ENCODE measurements at places on chromosomes 16 and 17.

DNA sequence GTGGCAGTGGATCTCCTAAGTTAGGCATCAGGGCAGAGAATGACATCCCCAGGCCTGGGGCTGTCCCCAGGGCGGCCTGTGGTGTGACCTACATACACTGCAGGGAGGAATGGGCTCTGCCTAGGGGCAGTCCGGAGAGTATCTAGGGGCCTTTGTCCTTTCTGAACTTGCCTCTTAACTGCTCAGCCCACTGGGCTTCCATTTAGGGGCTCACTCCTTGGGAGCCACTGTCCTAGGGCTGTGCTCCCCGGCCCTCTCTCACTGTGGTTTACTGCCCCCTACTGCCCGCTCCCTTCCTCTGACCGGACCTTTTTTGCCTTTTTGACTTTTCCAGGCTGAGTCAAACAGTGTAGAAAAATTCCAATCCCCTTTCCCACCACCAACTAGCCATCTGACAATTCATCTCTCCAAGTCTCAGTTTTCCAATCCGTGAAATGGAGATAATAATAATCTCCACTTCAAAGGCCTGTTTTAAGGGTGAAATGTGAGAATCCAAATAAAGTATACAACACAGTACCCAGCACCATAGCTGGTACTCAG lies 66.8 kb downstream of the DNAH3 start:
- peak; percentile 51 for DNase-seq

DNA sequence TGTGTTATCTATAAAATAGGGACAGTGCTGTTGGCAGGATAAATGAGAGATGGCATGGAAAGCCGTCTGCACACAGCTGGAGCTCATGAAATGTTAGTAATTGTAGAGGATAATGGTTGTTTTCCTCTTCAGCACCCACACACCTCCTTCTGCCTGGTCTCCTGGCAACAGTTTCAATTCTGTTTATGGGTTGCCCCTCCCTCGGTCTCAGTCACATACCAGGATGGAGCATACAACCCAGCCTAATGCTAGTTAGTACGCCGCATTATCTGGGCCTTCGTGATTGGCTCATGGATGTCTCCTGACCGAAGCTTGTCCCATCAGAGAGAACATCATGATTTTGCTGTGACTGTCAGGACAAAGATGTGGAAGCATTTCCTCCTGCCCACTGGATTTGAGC lies 126.2 kb upstream of the WSCD1 start:
- no peak for DNase-seq

- no peak for DNase-seq
These were observed 39.2 kb downstream of the NDE1 start for GRCh38 chr16:15689290-15689689.

GRCh38 chr16:48904333-48904732 lies 294.4 kb upstream of the N4BP1 start:
- DNase-seq, result no peak

- DNase-seq, result no peak
These were observed 28.5 kb upstream of the TRAP1 start for GRCh38 chr16:3745751-3746355.

DNA sequence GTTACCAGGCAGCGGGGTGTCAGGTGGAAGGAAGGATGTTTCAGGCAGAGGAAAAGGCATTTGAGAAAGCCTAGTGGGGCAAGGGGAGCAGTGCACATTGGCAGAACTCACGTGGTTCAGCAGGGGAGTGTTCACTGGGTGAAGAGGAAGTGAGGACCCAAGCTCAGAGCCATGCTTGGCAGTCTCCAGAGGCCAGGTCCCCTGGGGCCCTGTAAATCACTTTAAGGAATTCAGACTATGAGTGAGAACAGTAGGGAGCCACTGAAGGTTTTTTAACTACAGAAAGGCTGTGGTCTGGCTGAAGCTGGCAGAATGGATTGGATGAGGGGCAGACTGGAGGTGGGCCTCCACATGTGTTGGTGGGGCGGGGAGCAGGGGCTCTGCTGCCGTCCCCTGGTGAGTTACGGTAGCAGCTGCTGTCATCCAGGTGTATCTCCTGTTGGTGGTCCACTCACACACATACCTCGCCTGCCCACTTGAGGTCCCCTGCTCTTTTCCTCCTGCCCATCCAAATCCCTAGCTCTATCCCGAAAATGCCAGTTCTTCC lies 5.1 kb downstream of the CLEC16A start:
- peak; percentile 23 for DNase-seq

- DNase-seq, result no peak
These were observed 98.1 kb downstream of the CDH11 start for GRCh38 chr16:65023802-65024201.

DNA sequence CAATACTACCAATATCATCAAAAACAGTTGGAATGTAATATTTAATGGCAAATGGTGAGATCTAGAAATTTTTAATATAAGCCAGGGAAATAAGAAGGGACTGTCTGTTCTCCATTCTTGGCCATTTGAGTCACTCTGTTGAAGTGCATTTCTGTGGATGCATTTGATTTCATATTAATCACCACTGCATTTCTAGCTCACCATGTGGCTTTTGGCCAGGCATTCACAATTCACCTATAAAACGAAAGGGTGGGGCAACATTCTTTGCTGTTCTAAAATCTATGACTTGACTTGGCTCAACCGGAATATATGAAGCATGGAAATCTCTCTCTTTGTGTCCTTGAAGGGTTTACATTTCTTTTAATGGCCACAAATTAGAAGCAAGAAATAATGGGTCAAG lies 483.0 kb downstream of the SLC39A11 start:
- DNase-seq, result no peak

DNA sequence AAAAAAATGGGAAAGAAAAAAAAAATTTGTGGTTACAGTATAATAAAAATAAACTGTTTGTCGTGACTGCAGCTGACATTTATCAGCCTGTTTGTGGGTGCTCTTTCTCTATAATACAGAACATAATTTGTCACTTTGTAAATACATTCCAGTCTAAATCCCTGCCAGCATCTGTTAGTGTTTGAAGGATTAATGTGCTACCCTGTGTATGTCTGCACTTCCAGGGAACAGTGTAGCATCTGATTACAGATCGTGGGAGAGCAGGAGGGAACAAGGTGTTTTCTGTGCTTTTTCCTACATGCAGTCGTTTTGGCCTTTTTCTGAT lies 265.1 kb downstream of the WWOX start:
- DNase-seq, result no peak

DNA sequence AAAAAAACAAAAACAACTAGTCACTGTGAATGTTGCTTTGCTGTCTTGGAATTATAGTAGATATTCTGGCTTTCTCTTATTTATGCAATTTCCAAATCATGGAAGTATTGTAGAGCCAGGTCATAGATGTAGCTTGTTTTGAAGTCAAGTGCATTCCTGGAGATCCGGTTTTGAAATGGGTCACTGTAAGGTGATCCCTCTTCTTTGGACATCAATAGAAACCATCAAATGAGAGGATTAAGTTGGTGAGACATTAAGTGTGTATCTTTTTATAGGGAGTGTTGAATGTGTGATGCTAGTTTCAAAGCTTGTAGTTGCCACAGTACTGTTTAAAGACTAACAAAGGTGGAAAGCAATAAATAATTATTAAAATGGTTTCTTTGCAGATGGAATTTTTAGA lies 4.5 kb downstream of the PRKAR1A start:
- no peak for DNase-seq

DNA sequence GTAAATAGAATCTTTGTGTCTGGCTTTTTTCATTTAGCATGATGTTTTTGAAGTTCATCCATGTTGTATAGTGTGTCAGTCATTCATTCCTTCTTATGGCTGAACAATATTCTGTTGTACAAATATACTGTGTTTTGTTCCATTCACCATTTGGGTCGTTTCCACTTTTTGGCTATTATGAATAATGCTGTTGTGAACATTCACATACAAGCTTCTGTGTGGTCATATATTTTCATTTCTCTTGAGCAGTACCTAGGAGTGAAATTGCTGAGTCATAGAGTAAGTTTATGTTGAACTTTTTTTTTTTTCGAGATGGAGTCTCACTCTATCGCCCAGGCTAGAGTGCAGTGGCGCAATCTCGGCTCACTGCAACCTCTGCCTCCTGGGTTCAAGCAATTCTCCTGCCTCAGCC lies 32.3 kb upstream of the TAOK1 start:
- DNase-seq, result no peak

DNA sequence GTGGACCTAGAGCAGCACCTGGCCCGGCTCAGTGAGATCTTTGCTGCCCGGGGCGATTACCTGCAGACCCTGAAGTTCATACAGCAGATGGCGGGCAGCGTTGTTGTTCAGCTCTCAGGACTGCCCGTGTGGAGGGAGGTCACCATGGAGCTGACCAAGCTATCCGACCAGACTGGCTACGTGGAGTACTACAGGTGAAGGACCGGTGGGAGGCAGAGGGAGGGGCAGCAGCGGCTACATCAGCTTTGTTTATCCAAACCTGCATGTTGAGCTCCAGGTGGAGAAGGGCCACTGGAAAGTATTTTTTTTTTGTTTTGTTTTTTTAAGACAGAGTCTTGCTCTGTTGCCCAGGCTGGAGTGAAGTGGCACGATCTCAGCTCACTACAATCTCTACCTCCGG lies 23.9 kb downstream of the TTYH2 start:
- no peak for DNase-seq

- no peak for DNase-seq
These were observed 33.0 kb upstream of the ZC3H18 start for GRCh38 chr16:88536971-88537751.

DNA sequence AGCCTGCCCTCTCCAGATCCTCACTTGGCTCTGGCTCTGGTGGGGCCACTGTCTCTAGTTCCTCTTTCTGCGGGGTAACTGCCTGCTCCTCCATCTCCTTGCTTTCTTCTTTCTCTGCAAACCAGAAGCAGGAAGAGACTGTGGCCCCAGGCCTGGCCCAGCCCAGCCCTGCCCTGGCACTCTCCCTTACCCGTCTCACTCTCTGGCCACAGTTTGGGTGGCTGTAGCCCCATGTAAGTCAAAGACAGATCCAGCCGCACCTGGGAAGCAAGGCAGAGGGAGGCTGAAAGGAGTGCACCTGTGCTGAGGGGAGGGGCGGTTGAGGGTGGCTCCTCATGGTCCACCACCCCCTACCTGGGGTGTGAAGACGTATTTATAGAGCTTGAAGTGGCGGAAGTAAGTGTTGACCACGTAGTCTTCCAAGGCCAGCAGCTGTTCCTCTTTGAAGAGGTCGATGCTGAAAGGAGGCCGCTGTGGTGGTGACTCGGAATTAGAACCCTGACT lies 2.8 kb downstream of the CFAP119 start:
- DNase-seq, result no peak

- no peak for DNase-seq
These were observed 7.0 kb upstream of the OR2C1 start for GRCh38 chr16:3348547-3349167.

- DNase-seq, result no peak
These were observed 53.0 kb upstream of the GAS7 start for GRCh38 chr17:10251212-10251948.

- DNase-seq, result no peak
These were observed 11.7 kb upstream of the TOB1 start for GRCh38 chr17:50877838-50878237.

- DNase-seq, result no peak
These were observed 307.8 kb upstream of the CDH11 start for GRCh38 chr16:65429504-65430181.

- no peak for DNase-seq
These were observed 18.7 kb downstream of the TSPOAP1 start for GRCh38 chr17:58309918-58310259.

DNA sequence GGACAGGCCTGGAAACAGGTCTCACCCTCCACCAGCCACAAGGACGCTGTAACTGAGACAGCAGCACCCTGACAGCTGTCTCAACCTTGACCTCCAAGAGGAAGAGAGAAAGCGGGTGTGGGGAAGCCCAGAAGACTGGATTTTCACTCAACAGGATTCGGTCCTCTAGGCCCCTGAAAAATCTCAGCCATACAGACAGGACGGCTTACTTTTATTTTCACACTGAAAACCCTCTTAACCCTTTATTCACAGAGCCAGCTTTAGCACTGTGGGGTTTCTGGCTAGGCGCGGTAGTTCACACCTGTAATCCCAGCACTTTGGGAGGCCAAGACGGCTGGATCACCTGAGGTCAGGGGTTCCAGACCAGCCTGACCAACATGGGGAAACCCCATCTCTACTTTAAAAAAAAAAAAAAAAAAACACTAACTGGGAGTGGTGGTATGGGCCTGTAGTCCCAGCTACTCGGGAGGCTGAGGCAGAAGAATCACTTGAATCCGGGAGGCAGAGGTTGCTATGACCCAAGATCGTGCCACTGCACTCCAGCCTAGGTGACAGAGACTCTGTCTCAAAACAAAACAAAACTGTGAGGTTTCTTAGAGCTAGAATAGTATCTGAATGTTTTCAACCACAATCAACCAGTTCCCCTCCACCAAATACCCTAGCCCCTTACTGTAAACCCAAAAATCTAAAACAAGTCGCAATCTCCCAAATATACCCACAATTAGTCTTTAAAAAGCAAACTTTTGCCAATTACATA lies 5.3 kb downstream of the ANKRD11 start:
- DNase-seq, result no peak

- DNase-seq, result no peak
These were observed 273.2 kb downstream of the C16orf95 start for GRCh38 chr16:87044032-87044382.

GRCh38 chr16:52805559-52806168 lies 247.0 kb downstream of the CHD9NB start:
- no peak for DNase-seq

GRCh38 chr17:1896243-1897104 lies 66.7 kb downstream of the RPA1 start:
- DNase-seq, result no peak

- no peak for DNase-seq
These were observed 19.0 kb downstream of the TRAF7 start for GRCh38 chr16:2174396-2175131.

DNA sequence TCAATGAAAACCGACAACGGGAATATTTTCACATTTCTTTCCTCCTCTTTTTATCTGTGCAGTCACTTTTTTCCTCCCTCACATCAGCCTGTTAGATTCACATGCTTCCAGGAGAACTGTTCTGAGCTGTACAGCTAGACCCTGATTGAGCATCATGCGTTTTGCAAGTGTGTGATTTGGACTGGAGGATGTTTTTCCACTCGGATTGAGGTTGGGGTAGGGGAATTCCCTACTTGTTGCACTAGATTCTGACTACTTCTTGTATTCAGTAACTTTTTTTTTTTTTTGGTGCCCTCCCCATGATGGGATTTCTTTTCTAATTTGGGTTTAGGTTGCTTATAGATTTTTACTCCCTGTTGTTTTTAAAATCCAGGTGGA lies 4.8 kb downstream of the MSI2 start:
- no peak for DNase-seq

GRCh38 chr16:19696328-19696727 lies 21.7 kb downstream of the KNOP1 start:
- DNase-seq, result peak; percentile 9

GRCh38 chr17:55144518-55144917 lies 120.2 kb upstream of the HLF start:
- no peak for DNase-seq

GRCh38 chr17:68087851-68088250 lies 52.3 kb downstream of the KPNA2 start:
- no peak for DNase-seq

DNA sequence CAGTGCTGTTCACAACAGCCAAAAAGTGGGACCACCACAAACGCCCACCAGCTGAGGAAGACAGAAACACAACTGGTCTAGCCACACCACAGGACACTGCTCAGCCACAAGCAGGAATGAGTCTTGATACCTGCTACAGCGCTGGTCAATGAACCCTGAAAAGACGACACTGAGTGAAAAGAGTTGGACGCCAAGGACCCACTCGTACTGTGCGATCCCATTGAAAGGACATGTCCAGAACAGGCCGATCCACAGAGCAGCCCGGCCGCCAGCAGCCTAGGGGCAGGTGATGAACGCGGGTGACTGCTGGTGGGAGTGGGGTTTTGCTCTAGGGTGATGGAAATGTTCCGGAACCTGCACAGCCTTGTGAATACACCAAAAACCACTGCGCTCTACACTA lies 10.6 kb upstream of the SLC38A8 start:
- no peak for DNase-seq

- DNase-seq, result no peak
These were observed 138.4 kb downstream of the WWOX start for GRCh38 chr16:78237841-78238240.

All from stimulated activated CD4-positive, alpha-beta T cell treated with anti-CD3 and anti-CD28 coated beads, Interleukin-4, amount 100 ng/mL, for 1 hour (primary cell).